ENCODE measurements at places on chromosomes 12 and 14. TPM values are rescaled to one million over a fixed set of nuclear protein-coding genes. Genes with fewer than 3 reads are reported as not detected.

DNA sequence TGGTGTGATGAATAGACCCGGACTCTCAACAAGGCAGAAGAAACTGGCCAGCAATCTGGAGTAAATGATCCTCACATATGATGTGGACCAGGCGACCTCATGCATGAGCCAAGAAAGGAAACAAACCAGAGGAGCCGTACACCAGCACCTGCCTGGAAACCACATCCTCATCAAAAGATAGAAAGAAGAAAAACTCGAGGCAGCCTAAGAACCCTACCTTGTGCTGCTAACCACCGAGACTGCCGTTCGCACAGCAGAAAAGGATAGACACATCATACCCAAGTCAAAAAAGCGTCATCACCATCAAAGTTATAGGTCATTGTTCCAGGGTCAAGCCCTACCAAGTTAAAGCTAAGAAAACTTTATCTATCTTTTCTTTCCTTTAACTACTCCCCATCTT lies 66.7 kb downstream of the RESF1 start:
- DNase-seq, result no peak

GRCh38 chr12:129659961-129660622 lies 243.7 kb downstream of the TMEM132D start:
- no peak for DNase-seq

DNA sequence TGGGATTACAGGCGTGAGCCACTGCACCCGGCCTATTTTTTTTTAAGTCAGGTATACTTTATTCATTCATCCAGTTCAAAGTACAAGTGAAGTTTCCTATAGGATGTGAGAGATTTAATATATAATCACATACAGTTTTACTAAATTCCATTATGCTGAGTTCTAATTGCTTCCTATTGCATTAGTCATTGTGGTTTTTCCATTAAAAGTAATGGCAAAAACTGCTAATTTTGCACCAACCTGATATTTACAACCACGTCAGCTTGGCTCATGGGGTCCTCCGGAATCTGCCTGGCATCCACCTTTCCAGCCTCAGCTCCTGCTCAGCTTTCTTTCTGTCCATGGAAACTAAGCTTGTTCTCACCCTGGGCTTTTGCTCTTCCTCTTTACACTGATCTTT lies 67.0 kb upstream of the CSRP2 start:
- no peak for DNase-seq

GRCh38 chr14:53380867-53381225 lies 227.7 kb upstream of the DDHD1 start:
- no peak for DNase-seq

GRCh38 chr12:120866108-120866507 lies 38.0 kb downstream of the SPPL3 start:
- no peak for DNase-seq

GRCh38 chr12:29223426-29223825 lies 74.3 kb downstream of the FAR2 start:
- no peak for DNase-seq

DNA sequence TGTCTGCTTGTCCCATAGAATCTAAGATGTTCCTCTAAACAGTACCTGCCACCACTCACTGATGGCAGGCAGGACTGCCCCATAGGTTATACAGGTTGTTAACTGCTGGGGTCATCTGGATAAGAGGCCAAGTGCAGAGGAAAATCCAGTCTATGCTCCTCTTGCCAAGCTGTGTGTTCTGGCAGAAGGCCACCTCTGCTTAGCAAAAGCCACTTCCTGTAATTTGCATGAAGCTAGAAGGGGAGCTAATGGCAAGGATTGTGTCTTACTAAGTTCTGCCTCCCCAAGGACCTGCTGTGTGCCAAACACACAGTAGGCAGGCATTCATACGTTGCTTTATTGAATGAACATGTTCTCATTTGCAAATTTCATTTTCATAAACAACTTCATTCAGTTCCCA lies 445.4 kb downstream of the BCL11B start:
- no peak for DNase-seq

- DNase-seq, result no peak
These were observed 1.9 kb downstream of the SERPINA11 start for GRCh38 chr14:94450722-94451090.

GRCh38 chr12:42809226-42809625 lies 219.7 kb upstream of the PRICKLE1 start:
- DNase-seq, result no peak

- DNase-seq, result no peak
These were observed 17.9 kb upstream of the DCAF5 start for GRCh38 chr14:69170839-69171238.

DNA sequence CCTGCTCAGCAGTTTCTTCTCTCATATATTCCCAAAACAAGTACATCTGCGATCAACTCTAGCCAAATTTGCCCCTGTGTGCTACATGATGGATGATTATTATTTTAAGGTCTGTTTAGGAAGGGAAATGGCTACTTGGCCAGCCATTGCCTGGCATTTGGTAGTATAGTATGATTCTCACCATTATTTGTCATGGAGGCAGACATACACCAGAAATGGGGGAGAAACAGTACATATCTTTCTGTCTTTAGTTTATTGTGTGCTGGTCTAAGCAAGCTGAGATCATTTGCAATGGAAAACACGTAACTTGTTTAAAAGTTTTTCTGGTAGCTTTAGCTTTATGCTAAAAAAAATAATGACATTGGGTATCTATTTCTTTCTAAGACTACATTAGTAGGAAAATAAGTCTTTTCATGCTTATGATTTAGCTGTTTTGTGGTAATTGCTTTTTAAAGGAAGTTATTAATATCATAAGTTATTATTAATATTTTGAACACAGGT lies 45.5 kb downstream of the EID3 start:
- DNase-seq, result no peak

DNA sequence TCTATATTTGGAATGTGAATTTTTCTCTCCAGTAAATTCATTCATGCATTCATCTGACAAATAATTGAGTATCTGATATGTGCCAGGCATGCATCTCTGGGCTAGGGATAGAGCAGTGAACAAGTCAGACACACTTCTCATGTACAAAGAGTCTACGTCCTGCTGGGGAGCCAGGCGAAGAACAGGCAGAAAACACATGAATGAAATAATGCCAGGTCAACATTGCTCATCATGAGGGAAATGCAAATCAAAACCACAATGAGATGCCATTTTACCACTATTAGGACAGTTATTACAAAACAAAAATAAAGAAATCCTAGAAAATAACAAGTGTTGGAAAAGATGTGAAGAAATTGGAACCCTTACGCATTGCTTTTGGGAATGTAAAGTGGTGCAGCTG lies 90.3 kb downstream of the PAX9 start:
- DNase-seq, result no peak

GRCh38 chr12:76028571-76029277 lies 2.9 kb downstream of the PHLDA1 start:
- no peak for DNase-seq

DNA sequence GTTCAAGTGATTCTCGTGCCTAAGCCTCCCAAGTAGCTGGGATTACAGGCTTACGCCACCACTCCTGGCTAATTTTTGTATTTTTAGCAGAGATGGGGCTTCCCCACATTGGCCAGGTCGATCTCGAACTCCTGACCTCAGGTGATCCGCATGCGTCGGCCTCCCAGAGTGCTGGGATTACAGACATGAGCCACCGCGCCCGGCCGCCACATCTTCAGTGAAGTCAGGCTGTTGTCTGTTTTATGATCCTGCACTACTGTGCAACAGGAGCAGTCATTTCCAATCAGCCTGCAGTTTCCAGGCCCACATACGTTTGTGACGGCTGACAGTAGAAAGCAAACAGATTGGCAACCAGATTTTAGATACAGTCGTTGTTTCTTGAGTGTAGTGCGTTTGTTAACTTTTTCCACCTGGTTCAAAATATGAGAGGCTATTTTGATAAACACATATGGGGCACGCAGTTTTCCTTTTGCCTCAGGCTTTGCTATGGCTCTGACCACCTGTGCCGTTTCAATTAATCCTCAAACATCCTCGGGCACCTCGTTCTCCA lies 74.8 kb downstream of the LGMN start:
- DNase-seq, result peak; percentile 24

GRCh38 chr14:101704140-101704539 lies 57.4 kb upstream of the PPP2R5C start:
- peak; percentile 19 for DNase-seq

DNA sequence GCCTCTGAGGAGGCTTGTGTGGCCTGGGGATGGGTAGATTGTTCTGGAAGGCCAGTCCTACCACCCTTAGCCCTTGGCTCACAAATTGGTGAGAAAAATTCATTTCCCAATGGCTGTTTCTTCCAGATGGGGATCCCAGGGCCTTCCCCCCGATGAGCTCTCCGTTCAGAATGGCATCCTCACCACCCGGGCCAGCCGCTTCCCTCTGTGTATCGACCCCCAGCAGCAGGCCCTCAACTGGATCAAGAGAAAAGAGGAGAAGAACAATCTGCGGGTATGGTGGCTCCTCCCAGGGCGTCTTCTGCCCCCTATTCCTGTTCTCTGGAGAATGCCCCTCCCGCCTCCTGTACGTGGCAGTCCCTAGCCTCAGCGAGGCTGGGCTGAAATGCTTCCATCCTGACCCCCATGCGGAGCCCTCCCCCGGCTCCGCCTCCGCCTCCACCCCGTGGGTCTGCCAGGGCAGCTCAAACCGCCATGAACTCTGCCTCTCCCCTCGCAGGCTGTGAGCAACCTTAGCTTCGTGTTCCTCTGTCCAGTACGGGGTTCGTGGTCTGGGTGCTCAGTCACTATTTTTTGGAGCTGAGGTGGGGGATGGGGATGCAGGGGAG lies 57.8 kb downstream of the CCDC92 start:
- no peak for DNase-seq

GRCh38 chr12:118645219-118645618 lies 268.9 kb downstream of the SUDS3 start:
- no peak for DNase-seq

GRCh38 chr14:100299238-100299560 lies 7.0 kb downstream of the SLC25A29 start:
- no peak for DNase-seq

DNA sequence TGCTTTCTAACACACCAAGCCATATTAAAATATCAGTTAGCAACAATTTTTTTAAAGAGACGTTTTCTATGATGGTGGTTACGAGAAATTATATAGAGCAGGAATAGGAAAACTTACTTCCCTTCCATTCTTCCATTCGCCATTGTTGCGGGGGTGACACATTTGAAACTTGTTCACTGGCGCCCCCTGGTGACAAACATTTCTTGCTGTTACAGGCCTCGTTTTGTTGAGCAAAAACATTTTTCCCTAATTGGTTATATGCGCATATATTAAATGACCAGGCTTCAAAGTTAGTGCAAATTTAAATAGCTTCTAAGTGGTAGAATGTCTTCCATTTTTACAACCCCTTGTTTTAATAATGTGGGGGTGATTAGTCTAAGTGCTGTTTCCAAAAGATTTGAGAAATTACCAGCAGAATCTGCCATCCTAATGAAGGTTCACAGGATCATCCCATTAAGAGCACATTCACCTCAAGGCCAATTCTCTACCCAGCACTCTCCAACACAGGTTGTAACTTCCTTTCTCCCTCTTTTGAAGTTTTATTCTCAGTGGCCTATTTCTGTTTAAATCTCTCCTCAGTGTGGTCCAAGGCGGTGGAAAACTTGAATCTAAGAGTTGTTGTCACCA lies 1124.7 kb downstream of the FLRT2 start:
- DNase-seq, result no peak

- no peak for DNase-seq
These were observed 121.4 kb downstream of the KSR2 start for GRCh38 chr12:117847371-117847770.

DNA sequence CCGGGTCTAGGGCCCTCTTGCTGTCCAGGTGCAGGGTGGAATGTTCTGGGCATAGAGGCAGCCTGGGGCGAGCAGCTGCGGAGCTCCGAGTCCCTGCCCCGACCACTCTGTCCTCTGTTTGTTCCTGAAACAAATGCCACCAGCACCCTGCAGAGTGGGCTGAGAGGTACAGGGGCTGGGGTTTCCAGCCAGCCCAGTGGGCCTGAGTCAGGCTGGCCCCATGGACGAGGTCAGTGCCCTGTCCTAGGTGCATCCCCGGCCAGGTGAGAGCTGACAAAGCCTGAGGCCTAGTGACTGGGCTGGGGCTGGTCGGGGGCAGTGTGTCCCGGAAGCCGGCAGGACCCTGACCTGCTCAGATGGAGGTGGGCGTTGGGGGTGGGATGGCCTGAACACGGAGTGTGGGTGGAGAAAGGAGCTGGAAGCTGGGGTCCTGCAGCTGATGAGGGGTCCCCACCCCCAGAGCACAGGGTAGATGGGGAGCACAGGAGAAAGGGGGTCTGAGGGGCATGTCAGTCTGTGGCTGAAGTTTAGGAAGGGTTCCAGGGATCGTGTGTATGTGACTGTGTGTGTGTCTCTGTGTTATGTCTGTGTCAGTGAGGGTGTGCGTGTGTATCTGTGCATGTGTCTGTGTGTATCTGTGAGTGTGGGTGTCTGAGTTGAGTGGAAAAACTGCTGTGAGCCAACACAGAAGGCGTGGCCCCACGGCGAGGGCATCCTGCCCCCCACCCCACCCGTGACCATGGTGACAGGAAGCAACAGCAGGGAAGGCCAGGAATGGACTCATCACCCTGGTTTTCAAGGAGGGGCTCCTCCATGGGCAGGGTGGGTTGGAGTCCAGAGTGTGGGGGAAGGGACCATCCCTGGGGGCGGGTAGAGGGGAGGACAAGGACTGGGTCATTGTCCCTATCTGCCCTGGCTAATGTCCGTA lies 2.4 kb upstream of the CRIP1 start:
- DNase-seq, result peak; percentile 78

DNA sequence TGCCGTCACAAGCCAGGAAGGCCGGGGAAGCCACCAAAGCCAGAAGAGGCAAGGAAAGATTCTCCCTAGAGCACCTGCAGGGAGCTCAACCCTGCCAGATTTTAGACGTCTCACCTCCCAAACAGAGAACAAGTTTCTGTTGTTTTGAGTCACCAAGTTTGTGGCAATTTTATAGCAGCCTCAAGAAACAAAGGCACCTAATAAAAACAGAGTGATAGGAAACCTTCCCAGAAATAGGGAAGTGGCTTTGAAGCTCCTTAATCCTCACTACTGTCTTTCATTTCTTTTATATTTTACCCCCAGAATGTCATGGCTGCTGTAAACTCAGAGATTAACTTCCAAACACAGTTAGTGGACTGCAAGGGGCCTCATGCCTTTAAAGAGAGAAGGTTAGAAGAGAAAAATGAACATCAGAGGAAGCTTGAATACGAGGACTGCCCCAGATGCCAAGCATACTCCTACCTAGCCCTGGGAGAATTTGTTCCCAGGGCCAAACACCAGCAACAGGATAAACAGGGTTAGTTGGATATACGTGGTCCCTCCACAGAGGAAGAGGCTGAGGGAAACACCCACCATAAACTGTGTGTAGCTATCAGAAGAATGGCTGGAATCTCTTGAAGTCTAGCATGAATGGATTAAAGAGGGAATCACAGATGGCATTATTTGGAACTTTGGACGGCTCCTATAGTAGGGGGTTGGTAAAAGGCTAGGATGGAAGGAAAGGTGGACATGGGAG lies 148.3 kb downstream of the KCNA5 start:
- no peak for DNase-seq

The DBX2 gene
- total RNA-seq, result 0.19 TPM

The OGFOD2 gene
- total RNA-seq, result 13.6 TPM

The PLEKHH1 gene
- total RNA-seq, result 1.6 TPM

The ALDH1L2 gene
- total RNA-seq, result 35.2 TPM

The RAD51AP1 gene
- total RNA-seq, result 2.8 TPM

The KRT2 gene
- not detected for total RNA-seq

The PLEKHG7 gene
- not detected for total RNA-seq

The SOX5 gene
- 54.2 TPM for total RNA-seq

The LPAR5 gene
- total RNA-seq, result 3.7 TPM
